ENCODE measurements at places on chromosomes 5 and 9. TPM values are rescaled to one million over a fixed set of nuclear protein-coding genes. Genes with fewer than 3 reads are reported as not detected.

GRCh38 chr9:80061940-80062339 is 490.2 kb downstream of the TLE4 start:
- no peaks in the 10 kb centered on the region for H3K4me1 ChIP-seq
- H3K27me3 ChIP-seq: no peaks in the 10 kb centered on the region
- H3K4me3 ChIP-seq: no peak overlapping the region
- no peak for DNase-seq

GRCh38 chr9:123064716-123065115 is 31.2 kb downstream of the GPR21 start:
- DNase-seq: no peak
- H3K27ac ChIP-seq: no peak overlapping the region
- H3K4me1 ChIP-seq: peaks cover 9% of the 10 kb centered on the region
- no peak overlapping the region for H3K4me3 ChIP-seq
- peaks cover 15% of the 10 kb centered on the region for H3K36me3 ChIP-seq

DNA sequence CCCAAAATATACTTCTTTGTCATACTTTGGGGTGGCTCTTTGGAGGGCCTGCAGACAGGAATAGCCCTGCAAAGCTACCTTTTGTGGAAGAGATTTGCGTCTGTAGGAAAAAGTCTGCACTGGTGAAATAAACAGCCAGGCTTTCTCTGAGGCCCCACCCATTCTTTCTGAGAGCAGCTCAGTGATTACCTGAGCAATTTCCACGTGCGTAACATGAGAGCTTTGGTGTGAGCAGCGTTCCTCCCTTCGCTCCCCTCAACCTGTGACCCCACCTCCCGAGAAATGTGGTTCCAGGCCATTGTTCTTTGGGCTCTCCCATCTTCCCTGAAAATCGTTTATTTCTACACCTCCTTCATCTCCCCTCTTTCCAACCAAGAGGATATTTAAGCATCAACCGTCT is 23.8 kb upstream of the FBP1 start:
- H3K4me1 ChIP-seq: no peaks in the 10 kb centered on the region
- no peak for DNase-seq

DNA sequence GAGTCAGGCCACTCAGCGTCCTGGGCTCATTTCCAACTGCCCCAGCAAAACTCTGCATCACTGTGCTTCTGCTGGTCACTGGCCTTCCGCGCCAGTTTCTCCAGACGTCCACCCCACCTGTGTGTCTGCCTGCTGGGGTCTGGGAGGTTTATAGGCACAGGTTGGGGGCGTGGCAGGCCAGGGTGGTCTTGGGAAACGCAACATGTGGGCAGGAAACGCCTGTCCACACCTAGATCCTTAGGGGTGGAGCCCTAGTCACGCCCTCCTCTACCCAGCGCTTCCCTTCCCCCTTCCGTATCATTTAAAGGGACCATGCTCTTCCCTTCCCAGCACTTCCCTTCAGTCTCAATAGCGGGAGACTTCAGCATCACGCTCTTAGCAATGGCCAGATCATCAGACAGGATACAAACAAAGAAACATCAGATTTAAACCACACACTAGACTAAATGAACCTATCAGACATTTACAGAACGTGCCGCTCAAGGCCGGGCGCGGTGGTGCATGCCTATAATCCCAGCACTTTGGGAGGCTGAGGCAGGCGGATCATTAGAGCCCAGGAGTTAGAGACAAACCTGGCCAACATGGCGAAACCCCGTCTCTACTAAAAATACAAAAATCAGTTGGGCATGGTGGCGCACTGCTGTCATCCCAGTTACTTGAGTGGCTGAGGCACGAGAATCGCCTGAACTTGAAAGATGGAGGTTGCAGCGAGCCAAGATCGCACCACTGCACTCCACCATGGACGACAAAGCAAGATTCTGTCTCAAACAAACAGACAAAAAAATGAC is 11.8 kb upstream of the BTNL9 start:
- H3K4me1 ChIP-seq: no peaks in the 10 kb centered on the region
- no peak overlapping the region for H3K27ac ChIP-seq
- no peaks in the 10 kb centered on the region for H3K27me3 ChIP-seq
- H3K36me3 ChIP-seq: no peaks in the 10 kb centered on the region

RABEPK gene
- 14.7 TPM for total RNA-seq

- no peaks in the 10 kb centered on the region for H3K4me1 ChIP-seq
- H3K27me3 ChIP-seq: no peaks in the 10 kb centered on the region
- H3K27ac ChIP-seq: no peak overlapping the region
Observed at GRCh38 chr9:93252781-93253530, 69.0 kb downstream of the WNK2 start.

GRCh38 chr5:81728301-81728700 is 22.6 kb downstream of the SSBP2 start:
- peaks cover 44% of the 10 kb centered on the region for H3K4me1 ChIP-seq
- H3K36me3 ChIP-seq: no peaks in the 10 kb centered on the region
- no peak overlapping the region for H3K4me3 ChIP-seq
- no peak overlapping the region for H3K27ac ChIP-seq
- DNase-seq: no peak

GRCh38 chr9:95971815-95972214 is 96.3 kb downstream of the ERCC6L2 start:
- no peak for DNase-seq
- no peak overlapping the region for H3K27ac ChIP-seq
- no peaks in the 10 kb centered on the region for H3K4me1 ChIP-seq
- no peak overlapping the region for H3K4me3 ChIP-seq
- no peaks in the 10 kb centered on the region for H3K36me3 ChIP-seq

GRCh38 chr5:135569755-135570452 is 8.9 kb downstream of the CXCL14 start:
- no peaks in the 10 kb centered on the region for H3K36me3 ChIP-seq
- peaks cover 4% of the 10 kb centered on the region for H3K4me1 ChIP-seq
- DNase-seq: no peak
- H3K27me3 ChIP-seq: no peaks in the 10 kb centered on the region

- H3K27me3 ChIP-seq: no peaks in the 10 kb centered on the region
- no peaks in the 10 kb centered on the region for H3K4me1 ChIP-seq
- no peak for DNase-seq
- H3K27ac ChIP-seq: no peak overlapping the region
- no peak overlapping the region for H3K4me3 ChIP-seq
- H3K36me3 ChIP-seq: no peaks in the 10 kb centered on the region
Observed at GRCh38 chr5:96157841-96158291, 196.2 kb upstream of the ELL2 start.

All from vagina (tissue), 2 donors.